ENCODE measurements at places on chromosomes 16 and 17.
A peak's percentile ranks its signal among the peaks of the same experiment; 100 is the strongest.

GRCh38 chr17:56160422-56160821, 7.1 kb downstream of the ANKFN1 start:
- no peak for DNase-seq

GRCh38 chr16:20829536-20829935, 23.2 kb downstream of the REXO5 start:
- DNase-seq: no peak

GRCh38 chr17:46002973-46003316, 3.9 kb downstream of the STH start:
- no peak for DNase-seq

DNA sequence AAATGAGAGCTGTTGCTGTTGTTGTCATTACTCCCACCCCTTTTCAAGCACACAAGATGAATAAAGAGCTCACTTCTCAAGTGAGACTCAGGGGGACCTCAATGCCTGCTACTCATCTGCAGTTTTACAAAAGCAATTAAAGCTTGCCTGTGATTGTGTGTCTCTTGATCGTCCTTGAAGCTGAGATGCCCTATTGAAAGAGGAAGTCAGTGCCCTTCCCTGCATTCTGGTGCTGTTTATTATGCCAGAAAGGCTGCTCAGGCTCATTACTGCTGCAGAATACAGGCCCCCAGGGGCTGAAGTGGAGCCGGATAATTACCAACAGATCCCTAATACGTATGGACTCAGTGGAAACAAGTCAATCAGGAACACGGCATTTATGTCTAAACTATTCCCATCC, 147.2 kb downstream of the HS3ST2 start:
- no peak for DNase-seq

- DNase-seq: peak; percentile 54
Measured at GRCh38 chr17:33335491-33336173, 42.5 kb upstream of the ASIC2 start.

GRCh38 chr16:79104567-79104966, 496.0 kb downstream of the MAF start:
- DNase-seq: no peak

DNA sequence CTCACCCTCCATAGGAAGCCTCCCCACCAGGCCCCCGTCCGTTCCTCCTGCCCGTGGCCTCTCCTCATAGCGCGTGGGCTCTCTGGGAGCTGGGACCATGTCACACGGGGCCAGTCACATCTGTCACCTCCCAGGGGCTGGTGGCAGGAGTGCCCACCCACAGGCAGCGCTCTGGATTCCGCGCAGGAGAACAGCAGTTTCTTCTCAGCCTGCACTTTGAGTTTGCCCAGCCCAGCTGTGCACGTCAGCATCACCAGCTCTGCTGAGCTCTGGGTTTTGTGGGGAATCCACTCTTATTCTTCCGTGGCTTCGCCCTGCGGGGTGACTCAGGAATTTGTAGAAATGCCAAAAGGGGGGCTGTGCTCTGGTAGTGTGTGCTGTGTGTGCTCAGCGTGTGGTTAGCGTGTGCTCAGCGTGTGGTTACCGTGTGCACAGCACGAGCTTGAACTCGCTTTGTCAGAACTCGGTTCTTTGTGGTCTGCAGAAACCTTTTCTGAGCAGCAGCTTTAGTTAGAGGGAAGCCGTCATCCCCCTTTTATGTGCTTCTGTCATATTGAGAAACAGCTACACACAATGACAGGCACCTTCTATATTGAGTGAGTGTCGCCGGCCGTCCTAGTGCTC, 3.2 kb downstream of the ACSF3 start:
- DNase-seq: no peak

GRCh38 chr16:88599825-88600538, 29.8 kb downstream of the ZC3H18 start:
- no peak for DNase-seq

DNA sequence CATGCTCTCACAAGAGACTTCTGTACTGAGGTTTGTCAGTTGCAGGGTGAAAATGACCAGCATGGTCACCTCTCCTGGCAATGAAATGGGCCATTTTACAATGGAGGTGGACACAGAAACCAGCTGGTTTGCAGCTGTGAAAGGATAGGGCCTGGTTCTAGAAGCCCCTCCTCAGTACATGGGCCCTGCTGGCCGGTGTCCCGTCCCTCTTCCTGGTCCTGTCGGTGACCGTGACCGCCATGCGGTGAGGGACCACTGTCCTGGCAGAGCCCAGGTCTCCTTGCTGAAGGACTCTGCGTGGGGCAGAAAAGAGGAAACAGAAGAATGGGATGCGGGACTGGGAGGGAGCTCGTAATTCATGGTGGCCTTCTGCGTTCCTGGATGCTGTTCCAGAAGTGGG, 76.0 kb upstream of the ZNF423 start:
- no peak for DNase-seq

DNA sequence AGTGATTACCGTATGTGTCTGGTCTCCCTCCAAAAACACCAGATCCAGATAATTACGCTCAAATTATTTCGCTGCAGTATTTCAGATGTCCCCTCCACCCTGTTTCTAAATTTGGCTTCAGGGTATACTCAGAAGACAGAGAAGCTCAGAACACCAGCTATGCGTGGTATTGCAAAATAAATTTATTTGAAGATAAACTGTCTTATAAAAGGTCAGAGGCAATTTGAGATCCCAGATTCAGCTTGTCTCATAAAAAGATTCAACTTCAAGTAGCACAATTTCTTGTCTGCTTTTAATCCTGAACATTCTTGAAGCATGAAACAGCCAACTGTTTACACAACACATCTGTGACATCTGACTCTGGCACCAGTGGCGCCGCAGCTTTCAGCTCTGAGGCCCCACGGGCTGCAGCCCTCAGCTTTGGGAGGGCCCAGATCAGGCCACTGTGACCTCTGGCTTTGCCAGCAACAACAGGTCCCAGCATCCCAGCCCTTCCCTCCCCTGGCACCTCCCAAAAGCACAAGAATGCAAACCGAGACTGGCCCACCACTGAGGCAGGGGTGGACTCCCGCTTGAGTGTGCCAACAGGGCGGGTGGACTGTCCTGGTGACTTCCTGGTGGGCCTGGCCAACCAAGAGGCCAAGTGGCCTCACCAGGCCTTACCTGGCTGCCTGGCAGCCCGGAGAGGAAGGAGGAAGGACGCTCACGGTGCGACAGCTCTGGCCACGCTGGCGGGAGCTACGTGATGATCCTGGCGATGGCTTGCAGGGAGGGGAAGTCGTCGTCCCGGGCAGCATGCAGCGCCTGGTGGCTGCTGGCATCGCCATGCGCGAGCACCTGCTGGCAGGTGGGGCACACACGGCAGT, 8.0 kb downstream of the SYNGR3 start:
- DNase-seq: no peak

DNA sequence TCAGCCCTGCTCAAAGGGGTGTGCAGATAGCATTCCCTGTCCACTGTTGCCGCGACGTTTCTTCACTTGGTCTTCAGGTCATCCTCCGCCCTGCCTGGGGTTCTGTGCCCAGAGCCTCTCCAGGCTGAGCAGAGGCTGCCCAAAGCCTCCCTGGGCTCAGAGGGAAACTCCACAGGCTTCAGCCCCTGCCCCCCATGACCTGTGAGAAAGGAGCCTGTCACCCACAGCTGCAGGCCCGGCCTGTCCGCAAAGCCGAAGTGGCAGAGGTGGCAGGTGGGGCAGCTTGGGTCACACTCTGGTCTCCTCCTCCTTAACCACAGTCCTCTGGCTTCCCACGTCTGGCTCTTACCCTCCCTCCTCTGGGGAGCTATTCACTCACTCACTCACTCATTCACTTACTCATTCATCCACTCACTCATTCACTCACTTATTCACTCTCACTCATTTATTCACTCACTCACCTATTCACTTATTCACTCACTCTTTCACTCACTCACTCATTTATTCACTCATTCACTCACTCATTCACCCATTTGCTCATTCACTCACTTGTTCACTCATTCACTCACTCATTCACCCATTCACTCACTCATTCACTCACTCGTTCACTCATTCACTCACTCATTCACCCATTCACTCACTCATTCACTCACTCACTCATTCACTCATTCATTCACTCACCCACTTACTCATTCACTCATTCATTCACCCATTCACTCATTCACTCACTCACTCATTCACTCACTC, 7.1 kb upstream of the CPSF4L start:
- DNase-seq: no peak

- no peak for DNase-seq
Measured at GRCh38 chr16:81469710-81470535, 25.3 kb downstream of the CMIP start.

DNA sequence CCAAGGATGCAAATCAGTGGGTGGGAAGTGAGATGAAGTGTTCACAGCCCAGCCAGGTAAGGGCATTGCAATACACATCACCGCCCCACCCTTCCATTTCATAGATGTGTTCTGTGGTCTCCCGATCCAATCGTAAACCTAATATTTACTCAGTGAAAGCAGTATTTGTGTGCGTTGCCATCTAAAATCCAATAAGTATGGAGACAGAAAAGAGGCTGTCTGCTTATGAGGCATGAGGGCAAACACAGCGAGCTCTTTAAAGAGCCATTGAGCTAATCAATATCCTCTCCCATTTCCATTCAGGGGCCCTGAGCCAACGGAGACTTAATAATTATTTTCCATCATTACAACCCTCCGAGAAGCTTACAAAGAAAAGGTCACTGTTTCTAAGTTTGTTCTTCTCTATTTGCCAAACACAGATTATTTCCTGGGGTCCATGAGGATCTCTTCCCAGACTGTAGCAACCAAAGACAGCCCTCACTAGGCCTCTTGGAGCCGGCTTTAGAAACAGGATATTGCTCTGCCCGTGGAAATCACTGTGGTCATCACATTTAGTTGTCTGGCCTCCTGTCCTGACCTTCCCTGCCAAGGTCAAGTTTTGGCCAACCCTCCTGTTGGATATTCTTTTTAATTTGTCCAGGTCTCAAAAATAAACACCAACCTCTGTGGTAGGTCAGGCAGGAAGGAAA, 120.1 kb downstream of the SLC39A11 start:
- DNase-seq: no peak

DNA sequence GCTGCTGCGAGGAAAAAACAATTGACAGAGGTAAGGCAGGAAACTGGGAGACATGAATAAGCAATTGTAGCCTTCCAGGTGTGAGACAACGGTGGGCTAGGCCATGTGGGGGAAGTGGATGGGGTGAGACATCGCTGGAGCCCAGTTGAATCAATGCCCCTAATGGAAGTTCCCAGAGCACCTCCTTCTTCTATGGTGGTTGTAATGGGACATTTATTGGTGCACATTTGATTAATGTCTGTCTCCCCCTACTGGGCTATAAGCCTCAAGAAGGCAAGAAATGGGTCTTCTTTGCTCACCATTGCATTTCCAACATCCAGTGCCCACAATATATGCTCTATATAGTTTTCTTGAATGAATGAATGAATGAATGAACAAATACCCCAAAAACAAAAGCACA, 22.7 kb upstream of the CD300E start:
- no peak for DNase-seq

GRCh38 chr17:50276588-50277356, 2.5 kb downstream of the TMEM92 start:
- DNase-seq: no peak

GRCh38 chr17:51873302-51873701, 285.2 kb downstream of the CA10 start:
- DNase-seq: no peak

DNA sequence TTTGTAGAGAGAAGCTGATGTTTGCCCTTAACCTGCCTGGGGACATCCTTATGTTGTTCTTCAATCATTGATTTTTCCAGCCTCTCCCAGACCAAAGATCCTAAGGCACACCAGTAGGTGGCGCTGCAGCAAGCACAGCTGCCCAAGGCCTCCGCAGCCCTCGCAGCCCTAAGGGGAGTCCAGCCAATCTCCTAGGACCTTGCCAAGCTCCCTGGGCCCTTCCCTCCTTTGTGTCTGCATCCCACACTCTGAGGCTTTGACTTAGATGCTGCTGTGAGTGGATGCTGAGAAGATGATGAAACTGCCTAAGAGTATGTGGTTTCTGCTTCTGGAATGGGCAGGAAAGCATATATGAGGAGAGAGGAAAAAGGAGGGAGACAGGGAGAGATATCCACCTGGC, 47.1 kb downstream of the SPACA3 start:
- DNase-seq: peak; percentile 68

GRCh38 chr16:76780556-76780955, 410.4 kb upstream of the MON1B start:
- DNase-seq: no peak

GRCh38 chr16:11780991-11781680, 15.9 kb downstream of the ZC3H7A start:
- DNase-seq: peak; percentile 82

- DNase-seq: no peak
Measured at GRCh38 chr17:7647018-7647417, 3.7 kb upstream of the ATP1B2 start.

DNA sequence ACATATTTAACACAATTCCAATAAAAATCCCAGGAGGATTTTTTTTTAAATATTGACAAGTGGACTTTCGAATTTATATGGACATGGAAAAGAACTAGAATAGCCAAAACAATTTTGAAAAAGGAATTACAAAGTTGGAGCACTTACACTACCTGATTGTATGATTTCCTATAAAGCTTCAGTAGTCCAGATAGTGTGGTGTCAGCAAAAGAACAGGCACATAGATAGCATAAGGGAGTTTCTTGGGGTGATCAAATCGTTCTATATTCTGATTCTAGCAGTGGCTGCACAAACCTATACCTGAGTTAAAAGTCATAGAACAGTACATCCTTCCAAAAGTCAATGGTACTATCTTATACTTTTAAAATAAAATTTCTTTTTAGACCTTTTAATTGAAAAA, 66.4 kb upstream of the CES5A start:
- no peak for DNase-seq

DNA sequence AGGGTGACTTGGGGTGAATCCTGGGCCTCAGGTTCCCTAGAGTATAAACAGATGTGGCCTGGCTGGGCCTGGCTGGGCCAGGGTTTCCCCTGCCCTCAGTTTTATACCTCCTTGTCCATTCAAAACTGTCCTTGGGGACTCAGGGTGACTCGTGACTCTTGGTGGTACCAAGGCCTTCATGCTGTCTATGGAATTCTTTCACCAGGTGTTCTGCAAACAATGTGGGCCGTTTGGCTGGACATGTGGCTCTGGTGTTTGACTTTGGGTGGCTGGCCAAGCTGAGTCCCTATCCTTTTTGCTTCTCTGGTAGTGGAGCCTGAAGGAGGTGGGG, 3.3 kb downstream of the GPT2 start:
- DNase-seq: no peak

- no peak for DNase-seq
Measured at GRCh38 chr17:44878627-44879221, 20.5 kb downstream of the EFTUD2 start.

- no peak for DNase-seq
Measured at GRCh38 chr17:2055292-2056205, 646 bp downstream of the HIC1 start.

DNA sequence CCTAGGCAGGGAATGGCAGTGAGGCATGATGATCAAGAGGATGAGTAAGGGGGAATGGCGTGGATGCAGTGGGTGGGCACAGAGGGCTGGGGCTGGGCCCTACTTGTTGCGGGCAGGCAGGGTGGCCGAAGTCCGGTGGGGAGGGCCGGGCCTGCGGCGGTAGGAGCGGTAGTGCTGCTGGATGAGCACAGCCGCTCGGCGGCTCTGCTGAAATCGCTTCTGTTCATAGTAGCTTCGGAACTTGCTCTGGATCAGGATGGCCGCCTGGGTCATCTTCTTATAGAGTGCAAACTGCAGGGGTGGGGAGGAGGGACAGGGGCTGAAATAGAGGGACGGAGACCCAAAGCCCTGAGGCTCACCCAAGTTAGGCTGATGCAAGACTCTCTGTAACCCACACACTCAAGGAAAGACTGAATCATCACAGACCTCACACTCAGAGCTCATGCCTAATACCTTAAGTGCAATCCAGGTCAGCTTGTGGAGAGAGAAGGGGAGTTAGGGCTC, 1.5 kb upstream of the SPAG7 start:
- DNase-seq: no peak

- DNase-seq: no peak
Measured at GRCh38 chr16:64773184-64773583, 348.7 kb downstream of the CDH11 start.
